Tibial nerve (tissue), 4 donors: ENCODE measurements at places on chromosomes 6 and 20. TPM values are rescaled to one million over a fixed set of nuclear protein-coding genes. Genes with fewer than 3 reads are reported as not detected.

The HRH3 gene
- total RNA-seq, result not detected

The GATA5 gene
- 0.20 TPM for total RNA-seq

The ZNF334 gene
- 14.0 TPM for total RNA-seq

The FOXS1 gene
- 3.0 TPM for total RNA-seq

DNA sequence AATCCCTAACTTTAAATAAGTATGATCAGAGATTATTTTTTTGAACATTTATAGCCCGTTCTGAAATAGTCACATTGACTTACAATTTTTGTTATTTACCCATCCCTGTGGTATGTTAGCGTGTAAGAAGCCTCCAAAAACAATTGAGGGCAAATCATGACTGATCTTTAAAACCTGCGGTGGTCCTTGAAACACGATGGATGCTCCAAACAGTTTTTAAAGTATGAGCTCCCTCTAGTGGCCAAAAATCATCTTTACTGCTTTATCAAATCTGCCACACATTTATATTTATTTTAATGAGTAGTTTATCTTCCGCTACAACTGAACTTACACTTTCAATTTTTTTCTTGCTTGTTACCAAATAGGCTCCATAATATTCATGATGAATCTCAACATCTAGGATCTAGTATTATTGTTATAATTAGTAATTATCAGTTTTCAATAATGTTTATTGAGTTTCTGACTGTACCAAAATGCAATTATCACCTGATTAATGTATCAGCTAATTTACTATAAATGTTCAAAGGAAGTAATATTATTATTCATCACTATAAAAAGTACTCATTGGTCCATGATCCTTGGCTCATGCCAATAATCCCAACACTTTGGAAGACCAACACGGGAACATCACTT, 52.2 kb downstream of the MARCKS start:
- H3K36me3 ChIP-seq, result no peaks in the 10 kb centered on the region
- no peak overlapping the region for H3K4me3 ChIP-seq
- no peak for DNase-seq
- no peaks in the 10 kb centered on the region for H3K27me3 ChIP-seq

GRCh38 chr6:16302721-16303552, 64.5 kb downstream of the GMPR start:
- H3K36me3 ChIP-seq, result peaks cover 34% of the 10 kb centered on the region
- no peaks in the 10 kb centered on the region for H3K27me3 ChIP-seq
- H3K4me3 ChIP-seq, result no peak overlapping the region
- no peak overlapping the region for H3K27ac ChIP-seq
- no peak for DNase-seq

- H3K27ac ChIP-seq, result no peak overlapping the region
- no peak for DNase-seq
- peaks cover 3% of the 10 kb centered on the region for H3K27me3 ChIP-seq
- no peaks in the 10 kb centered on the region for H3K4me1 ChIP-seq
Measured at GRCh38 chr6:156391977-156392376, 385.2 kb upstream of the ARID1B start.

- H3K4me3 ChIP-seq, result no peak overlapping the region
- no peaks in the 10 kb centered on the region for H3K27me3 ChIP-seq
- no peaks in the 10 kb centered on the region for H3K4me1 ChIP-seq
- no peak overlapping the region for H3K27ac ChIP-seq
Measured at GRCh38 chr6:130417951-130418350, 52.1 kb downstream of the TMEM200A start.

- no peak for DNase-seq
- no peaks in the 10 kb centered on the region for H3K4me1 ChIP-seq
- H3K36me3 ChIP-seq, result no peaks in the 10 kb centered on the region
- no peak overlapping the region for H3K4me3 ChIP-seq
- no peak overlapping the region for H3K27ac ChIP-seq
Measured at GRCh38 chr6:99905209-99906106, 88.6 kb downstream of the MCHR2 start.

DNA sequence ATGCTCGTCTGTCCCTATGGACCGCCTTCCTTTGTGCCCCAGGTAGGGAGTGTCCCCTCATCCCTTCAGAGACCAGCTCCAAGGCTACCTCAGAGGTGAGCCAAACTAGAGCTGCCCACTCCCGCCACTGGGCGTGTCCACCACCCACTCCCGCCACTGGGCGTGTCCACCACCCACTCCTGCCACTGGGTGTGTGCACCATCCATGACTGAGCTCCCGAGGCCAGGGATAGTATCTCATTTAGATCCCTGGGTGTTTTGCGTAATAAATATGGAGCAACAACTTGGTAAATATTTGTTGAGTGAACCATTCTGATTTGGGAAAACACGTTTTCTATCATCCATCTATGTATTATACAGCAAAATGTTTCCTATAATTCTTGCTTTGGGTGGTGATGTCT, 68.8 kb downstream of the ZBTB2 start:
- H3K36me3 ChIP-seq, result no peaks in the 10 kb centered on the region
- H3K27ac ChIP-seq, result peak overlapping the region; percentile 91
- no peak overlapping the region for H3K4me3 ChIP-seq

DNA sequence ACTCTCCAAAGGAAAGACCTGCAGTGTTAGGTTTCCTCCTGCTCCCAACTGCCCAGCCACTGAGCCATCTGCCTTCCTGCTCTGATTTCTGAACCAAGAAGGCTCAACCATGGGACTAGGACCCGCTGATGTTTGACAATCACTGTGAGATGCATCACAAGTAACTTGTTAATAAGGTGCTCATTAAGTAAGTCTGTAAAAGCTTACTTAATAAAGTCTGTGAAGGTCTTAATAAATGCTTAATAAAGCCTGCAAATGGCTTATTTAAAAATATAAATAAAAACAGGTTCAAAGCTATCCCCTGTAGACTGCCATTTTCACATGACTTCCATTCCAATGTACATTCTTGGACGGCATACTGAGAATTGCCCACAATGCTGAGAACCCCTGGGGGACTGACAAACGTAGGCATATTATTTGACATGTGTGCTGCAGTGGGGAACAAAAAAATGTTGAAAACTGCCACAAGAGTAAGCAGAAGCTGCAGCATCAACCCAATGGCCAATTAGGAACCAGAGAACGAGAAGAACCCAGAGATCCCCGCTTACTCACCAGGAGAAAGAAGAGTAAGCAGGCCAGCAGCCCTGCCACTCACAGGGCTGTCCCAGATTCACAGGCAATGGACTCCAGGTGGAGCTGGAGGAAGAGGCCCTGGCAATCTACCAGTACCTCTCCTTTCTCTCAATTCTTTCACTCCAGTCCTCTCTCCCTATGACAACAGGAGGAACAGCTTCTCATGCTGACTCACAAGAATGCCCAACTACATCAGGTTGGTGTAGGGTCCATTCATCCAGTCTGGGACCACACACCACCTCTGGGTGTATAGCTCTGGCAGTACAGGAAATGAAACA, 19.5 kb downstream of the KIF13A start:
- no peaks in the 10 kb centered on the region for H3K36me3 ChIP-seq
- H3K4me3 ChIP-seq, result no peak overlapping the region

- no peak overlapping the region for H3K27ac ChIP-seq
- no peaks in the 10 kb centered on the region for H3K36me3 ChIP-seq
- H3K4me1 ChIP-seq, result no peaks in the 10 kb centered on the region
- no peak overlapping the region for H3K4me3 ChIP-seq
- H3K27me3 ChIP-seq, result no peaks in the 10 kb centered on the region
- DNase-seq, result no peak
Measured at GRCh38 chr20:24723647-24724352, 225.3 kb upstream of the CST7 start.

GRCh38 chr20:50436696-50437095, 73.5 kb upstream of the PTPN1 start:
- no peak overlapping the region for H3K4me3 ChIP-seq
- H3K27ac ChIP-seq, result no peak overlapping the region
- no peaks in the 10 kb centered on the region for H3K27me3 ChIP-seq
- peaks cover 7% of the 10 kb centered on the region for H3K4me1 ChIP-seq

DNA sequence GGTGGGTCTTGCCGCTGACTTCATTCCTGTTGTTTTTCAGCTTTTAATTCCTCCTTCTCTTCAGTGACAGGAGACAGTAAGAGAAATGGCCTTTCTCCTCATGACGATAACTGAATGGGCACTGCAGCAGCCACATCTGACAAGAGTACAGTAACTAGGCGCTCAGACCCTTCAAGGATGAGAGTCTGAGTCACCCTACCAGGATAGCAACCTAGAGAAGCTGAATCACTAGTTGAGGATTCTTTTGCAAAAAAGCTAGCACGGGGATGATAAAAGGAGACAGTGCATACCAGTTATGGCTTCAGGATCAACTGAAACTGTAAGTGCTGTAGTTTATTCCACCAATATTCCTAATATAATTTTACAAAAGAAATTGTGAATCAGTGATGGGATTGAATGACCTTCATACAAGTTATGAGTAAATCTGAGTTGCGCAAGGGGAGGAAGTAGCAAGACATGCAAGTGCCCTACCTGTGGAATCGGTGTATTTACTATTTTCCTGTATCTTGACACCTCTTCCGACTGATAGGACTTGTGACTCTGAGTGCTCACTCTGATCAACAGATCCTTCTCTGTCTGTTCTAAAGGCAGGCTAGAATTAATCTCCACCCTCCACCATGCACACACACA, 161.8 kb upstream of the GRIK2 start:
- no peak overlapping the region for H3K27ac ChIP-seq
- no peaks in the 10 kb centered on the region for H3K27me3 ChIP-seq
- no peaks in the 10 kb centered on the region for H3K36me3 ChIP-seq
- H3K4me1 ChIP-seq, result no peaks in the 10 kb centered on the region
- no peak overlapping the region for H3K4me3 ChIP-seq

DNA sequence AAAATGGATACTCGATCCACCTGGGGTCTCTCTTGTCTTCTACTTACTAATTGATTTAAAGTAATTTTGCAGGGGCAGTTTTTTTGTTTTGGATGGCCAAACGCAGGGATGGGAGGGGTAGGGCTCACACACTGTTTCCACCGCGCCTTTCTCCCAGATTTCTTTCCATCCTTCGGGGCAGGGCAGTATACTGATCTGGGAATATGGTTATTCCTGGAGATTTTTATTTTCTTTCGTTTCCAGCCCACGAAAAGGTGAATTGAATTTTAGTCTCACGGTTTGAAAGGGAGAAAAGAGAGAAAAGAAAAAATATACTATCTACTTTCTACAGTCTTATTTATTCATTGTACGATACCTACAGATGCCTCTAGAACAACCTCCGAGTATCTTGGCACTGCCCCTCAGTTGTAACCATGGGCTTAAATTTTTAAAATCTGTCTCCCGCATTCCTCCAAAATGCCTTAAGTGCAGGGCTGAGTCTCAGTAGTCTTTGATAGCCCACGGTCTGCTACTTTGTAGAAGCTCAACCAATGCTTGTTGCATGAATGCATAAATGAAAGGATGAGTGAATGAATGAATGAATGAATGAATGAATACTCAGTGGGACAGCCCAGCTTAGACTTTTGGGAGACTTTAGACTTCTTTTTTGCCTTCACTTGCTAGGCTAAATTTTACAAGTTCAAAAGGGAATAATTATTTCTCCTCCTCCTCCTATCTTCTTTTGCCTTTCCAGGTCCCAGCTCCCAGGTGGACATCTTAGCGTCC, 18.1 kb upstream of the TRIM27 start:
- H3K4me1 ChIP-seq, result peaks cover 33% of the 10 kb centered on the region
- DNase-seq, result no peak
- H3K4me3 ChIP-seq, result peak overlapping the region; percentile 58
- H3K27me3 ChIP-seq, result no peaks in the 10 kb centered on the region
- no peaks in the 10 kb centered on the region for H3K36me3 ChIP-seq

GRCh38 chr20:17933711-17934110, 34.9 kb downstream of the SNX5 start:
- H3K36me3 ChIP-seq, result no peaks in the 10 kb centered on the region
- H3K27me3 ChIP-seq, result no peaks in the 10 kb centered on the region
- peaks cover 45% of the 10 kb centered on the region for H3K4me1 ChIP-seq
- DNase-seq, result no peak
- no peak overlapping the region for H3K27ac ChIP-seq
- H3K4me3 ChIP-seq, result no peak overlapping the region

DNA sequence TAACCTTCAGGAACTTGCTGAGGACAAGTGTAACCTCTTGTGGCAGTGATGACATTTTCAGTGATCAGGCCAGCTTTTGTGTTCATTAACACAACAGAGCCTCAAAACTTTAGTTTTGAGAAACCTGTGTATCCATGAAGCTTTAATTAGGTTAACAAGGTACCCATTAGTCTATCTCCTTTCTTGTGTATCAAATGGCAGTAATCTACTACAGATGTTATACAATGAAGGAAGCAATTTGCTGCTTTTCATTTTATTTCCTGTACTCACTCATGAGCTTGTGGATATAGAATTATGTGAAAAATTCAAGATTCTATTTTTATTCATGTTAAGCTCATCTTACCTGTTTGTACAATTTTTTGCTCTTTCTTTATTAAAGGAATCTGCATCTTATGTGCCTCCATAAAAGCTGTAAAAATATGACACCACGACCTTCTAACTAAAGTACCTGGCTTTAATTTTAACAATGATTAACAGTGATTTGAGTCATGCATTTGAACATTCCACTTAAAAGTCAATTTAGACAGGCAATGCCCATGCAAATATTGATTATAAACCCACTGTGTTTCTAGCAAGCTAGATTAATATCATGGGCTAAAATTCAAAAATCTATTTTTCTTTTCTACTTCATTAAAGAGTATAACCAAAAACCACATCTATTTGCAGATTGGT, 897.3 kb downstream of the KIF16B start:
- no peak for DNase-seq
- no peaks in the 10 kb centered on the region for H3K27me3 ChIP-seq
- no peak overlapping the region for H3K27ac ChIP-seq
- no peak overlapping the region for H3K4me3 ChIP-seq

GRCh38 chr6:85469276-85470022, 19.6 kb downstream of the NT5E start:
- H3K36me3 ChIP-seq, result no peaks in the 10 kb centered on the region
- no peak overlapping the region for H3K4me3 ChIP-seq
- no peak overlapping the region for H3K27ac ChIP-seq
- H3K4me1 ChIP-seq, result no peaks in the 10 kb centered on the region
- DNase-seq, result no peak

- no peak overlapping the region for H3K27ac ChIP-seq
- no peaks in the 10 kb centered on the region for H3K27me3 ChIP-seq
- H3K4me1 ChIP-seq, result no peaks in the 10 kb centered on the region
- no peak overlapping the region for H3K4me3 ChIP-seq
Measured at GRCh38 chr6:163729127-163729872, 314.8 kb downstream of the QKI start.

DNA sequence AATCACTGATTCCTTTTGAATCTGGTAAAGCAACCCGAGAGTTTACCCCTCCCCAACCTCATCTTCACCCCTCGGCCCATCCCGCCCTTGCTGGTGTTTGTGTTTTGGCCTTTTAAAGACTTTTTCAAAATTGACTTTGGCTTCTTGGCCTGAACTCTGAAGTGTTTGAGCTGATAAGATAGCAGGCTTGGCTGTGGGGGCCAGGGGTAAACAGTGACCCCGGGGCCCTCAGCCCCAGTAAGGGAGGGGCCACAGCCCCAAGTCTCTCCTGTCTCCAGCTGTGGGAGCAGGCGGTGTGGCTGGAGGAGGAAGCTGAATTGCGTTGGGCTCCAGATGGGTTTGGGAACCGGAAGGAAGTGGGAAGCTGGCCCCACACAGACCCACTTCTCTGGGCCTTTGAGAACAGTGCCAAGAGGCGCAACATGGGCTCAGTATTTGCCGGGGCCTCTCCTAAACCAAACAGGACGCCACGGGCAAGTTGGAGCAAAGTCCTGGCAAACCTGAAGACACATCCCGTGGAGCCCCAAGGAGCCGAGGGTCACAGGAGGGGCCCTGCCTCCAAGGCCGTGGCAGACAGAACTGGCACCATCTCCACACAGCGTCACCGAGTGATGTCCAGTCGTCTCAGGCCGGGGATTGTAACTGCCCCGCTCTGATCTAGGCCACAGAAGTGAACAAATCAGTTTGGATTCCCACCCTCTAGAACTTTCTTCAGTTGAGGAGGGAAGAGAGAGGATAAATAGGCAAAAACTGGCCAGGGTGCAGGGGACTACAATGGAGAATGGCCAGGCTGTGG, 54.3 kb upstream of the PTPN1 start:
- DNase-seq, result no peak
- peaks cover 15% of the 10 kb centered on the region for H3K4me1 ChIP-seq
- H3K36me3 ChIP-seq, result no peaks in the 10 kb centered on the region
- H3K27me3 ChIP-seq, result no peaks in the 10 kb centered on the region
- no peak overlapping the region for H3K4me3 ChIP-seq
- H3K27ac ChIP-seq, result no peak overlapping the region
